Motor neuron (in vitro differentiated cells): ENCODE measurements at places on chromosomes 5 and 9. TPM values are rescaled to one million over a fixed set of nuclear protein-coding genes. Genes with fewer than 3 reads are reported as not detected.
A peak's percentile ranks its signal among the peaks of the same experiment; 100 is the strongest.

PCDHB13 gene
- 6.1 and 6.7 TPM in 2 replicates for total RNA-seq

PCDHA1 gene
- 0.60 and 0.83 TPM in 2 replicates for total RNA-seq

NTRK2 gene
- total RNA-seq = 14.5 and 15.9 TPM in 2 replicates

DNA sequence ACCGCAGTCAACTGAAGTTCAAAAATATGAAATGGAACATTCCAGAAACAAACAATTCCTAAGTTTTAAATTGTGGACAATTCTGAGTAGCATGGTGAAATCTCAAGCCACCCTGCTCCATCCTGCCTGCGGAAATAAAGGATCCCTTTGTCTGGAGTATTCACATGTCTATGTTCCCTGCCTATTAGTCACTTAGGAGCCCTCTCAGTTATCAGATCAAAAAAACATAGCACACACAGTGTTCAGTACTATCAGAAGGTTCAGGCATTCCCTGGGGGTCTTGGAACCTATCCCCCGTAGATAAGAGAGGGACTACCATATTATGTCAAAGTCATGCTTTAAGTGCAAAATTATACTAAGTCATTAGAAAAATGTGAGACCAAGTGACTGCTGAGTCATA is 300.8 kb downstream of the SEMA5A start:
- ATAC-seq = no peak

DNA sequence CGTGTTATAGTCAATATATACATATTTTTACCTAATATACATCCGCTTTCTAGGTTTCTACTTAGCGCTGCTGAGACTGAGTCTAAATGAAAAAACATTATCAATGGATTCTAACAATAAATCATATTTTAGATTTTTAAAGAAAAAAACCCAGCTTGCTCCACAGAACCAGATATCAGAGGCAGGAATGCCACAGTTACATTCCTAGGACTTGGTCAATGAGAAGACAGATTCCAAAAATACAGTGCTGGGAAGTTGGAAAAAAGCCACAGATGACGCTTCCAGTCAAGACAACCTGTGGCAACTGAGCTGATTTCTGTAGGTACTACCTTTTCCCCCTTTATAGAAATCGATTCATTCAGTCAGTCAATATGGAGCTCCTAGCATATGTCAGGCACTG is 577 bp upstream of the CCDC112 start:
- no peak for ATAC-seq

DNA sequence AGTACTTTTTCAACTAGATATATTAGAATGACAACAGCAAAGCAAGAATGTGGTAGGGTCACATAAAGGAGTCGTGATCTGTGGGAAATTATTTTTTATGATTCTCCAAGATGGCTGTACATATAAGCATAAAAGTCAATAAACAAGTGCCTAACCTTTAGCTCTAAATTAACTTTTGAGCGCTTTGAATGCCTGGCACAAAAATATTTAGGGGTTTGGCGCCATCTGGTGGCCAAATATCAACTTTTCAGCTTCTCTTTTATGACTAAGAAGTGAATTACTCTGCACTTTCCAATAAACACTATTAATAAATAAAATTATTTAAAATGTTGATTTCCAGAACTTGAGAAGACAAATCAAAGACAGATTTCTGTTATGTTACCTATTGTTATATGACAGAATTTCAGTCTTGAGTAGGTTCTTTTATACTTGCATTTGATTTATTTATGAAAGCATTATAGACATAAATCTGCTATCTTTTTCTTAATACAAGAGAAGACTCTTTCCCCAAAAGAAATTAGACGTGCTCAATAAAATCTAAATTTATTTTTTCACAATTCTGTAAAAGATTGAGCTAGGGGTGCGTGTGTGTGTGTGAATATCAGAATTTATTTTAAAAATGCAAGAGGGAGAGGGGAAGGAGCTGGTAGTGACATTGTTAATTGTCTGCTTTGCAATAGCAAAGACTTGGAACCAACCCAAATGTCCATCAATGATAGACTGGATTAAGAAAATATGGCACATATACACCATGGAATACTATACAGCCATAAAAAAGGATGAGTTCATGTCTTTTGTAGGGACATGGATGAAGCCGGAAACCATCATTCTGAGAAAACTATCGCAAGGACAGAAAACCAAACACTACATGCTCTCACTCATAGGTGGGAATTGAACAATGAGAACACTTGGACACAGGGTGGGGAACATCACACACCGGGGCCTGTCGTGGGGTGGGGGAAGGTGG is 36.7 kb upstream of the ARRDC3 start:
- peak; percentile 24 for ATAC-seq

- ATAC-seq = peak; percentile 49
Measured at GRCh38 chr5:149143470-149143869, 2.2 kb downstream of the ABLIM3 start.

DNA sequence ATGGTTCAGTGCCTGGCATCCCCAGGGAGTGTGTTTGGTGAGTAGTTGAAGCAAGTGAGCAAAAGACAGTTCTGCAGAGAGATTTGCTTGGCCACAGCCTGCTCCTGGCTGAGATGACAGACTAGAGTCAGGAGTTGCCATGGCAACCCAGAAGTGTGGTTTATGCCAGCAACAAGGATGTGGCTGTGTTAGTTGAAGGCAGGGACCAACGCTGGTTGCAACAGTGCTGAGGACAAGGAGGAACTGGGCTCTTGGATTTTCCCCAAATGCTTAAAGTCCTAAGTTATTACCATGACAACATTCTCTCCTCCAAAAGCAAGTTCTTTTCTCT is 2.7 kb downstream of the NXNL2 start:
- ATAC-seq = peak; percentile 73

DNA sequence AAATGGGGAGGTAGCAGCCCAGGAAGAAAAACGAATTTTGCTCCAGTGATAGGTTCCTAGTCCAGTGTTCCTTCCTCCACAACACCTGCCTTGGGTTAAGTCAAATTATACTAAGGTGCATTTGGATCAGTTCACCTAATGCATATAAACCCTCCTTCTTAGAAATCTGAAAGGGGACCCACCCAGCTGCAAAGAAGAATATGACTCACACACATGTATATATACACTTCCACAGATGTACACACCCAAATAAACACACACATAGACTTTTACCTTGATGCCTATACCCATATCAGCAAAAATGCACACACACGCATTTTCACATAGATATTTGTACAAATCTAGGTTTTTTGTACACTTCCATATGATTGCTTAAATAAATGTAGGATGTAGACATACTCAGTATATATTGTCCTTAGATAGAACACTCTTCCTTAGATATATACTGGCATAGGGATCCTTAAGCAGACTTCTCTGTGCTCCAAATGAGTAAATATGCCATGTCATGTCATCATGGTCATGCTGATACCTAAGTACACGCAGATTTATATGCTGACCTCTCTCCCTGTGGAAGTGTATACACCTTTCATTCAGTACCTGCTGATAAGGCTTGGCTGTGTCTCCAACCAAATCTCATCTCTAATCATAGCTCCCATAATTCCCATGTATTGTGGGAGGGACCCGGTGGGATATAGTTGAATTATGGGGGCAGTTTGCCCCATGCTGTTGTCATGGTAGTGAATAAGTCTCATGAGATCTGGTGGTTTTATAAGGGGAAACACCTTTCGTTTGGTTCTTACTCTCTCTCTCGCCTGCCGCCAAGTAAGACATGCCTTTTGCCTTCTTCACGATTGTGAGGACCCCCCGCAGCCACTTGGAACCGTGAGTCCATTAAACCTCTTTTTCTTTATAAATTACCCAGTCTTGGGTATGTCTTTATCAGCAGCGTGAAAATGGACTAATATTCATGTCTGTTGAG is 10.2 kb downstream of the ADRB2 start:
- ATAC-seq = no peak

GRCh38 chr5:150263375-150263775 is 26.2 kb downstream of the CAMK2A start:
- no peak for ATAC-seq

GRCh38 chr5:170736966-170737365 is 46.6 kb upstream of the GABRP start:
- no peak for ATAC-seq

GRCh38 chr9:100091650-100092049 is 7.2 kb downstream of the ERP44 start:
- ATAC-seq = no peak

- no peak for ATAC-seq
Measured at GRCh38 chr5:55851675-55851979, 470 bp downstream of the IL31RA start.

DNA sequence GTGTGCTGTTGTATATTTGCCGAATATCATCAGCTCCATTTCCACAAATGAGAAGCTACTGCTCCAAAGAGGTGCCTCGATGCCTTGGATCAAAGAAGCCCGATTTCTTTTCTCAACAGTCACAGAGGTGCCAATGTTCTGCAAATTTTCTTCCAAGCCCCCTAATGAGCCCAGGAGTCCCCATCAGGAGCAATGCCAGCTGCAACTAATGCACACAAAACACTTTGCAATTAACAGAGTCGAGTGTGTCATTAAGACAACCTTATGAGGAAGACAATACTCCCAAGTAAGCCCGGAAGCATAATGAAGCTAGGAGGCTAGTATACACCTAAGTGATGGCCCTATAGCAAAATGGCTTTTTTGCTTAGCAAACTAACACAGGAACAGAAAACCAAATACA is 247.0 kb downstream of the TRIM32 start:
- no peak for ATAC-seq

DNA sequence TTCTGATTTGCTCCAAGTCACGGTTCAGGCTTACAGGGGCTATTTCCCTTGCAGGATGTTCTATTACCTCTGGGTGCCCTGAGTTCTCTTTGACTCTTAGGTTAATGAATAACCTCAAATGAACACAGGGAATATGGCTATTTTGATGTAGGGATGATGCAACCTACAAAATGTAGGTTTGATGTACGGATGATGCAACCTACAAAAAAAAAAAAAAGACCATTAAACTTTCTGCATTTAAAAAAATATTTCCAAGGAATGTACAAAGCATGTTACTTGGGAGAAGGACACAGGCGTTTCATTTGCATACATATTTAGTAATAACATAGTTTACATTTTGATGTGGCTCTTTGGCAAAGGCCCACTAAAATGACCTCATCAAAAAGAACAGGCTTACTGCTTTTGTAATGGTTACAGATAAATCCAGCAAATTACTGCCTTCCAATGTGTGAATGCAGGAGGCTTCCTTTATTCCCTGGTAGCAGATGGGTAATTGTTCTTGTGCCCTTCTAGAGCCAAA is 36.3 kb downstream of the ZNF474 start:
- peak; percentile 60 for ATAC-seq
